ENCODE measurements at places on chromosomes 12 and 14.

GRCh38 chr14:64550621-64551333 lies 1.0 kb downstream of the PPP1R36 start:
- no peak for DNase-seq

- no peak for DNase-seq
Measured at GRCh38 chr14:95483309-95484165, 32.9 kb downstream of the SYNE3 start.

DNA sequence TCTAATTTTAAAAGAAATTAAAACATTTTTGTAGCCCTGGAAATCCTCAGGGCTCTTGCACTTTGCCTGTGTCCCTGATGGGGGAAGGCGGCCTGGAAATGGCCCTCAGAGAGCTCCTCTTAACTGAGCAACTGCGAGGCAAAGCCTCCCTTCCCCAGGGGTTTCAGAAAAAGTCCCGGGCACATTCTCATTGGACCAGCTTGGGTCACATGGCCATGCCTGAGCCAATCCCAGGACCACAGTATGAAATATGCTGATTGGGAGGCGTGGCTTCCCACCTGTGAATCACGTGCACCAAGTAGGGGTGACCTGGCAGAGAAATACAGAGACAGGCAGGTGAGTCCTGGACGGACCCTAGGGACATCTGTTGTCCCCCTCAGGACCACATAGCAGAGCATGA lies 90.4 kb upstream of the SFSWAP start:
- DNase-seq: no peak

- DNase-seq: no peak
Measured at GRCh38 chr14:90302529-90303303, 29.0 kb downstream of the NRDE2 start.

GRCh38 chr12:61272441-61272840 lies 987.8 kb upstream of the USP15 start:
- DNase-seq: no peak

DNA sequence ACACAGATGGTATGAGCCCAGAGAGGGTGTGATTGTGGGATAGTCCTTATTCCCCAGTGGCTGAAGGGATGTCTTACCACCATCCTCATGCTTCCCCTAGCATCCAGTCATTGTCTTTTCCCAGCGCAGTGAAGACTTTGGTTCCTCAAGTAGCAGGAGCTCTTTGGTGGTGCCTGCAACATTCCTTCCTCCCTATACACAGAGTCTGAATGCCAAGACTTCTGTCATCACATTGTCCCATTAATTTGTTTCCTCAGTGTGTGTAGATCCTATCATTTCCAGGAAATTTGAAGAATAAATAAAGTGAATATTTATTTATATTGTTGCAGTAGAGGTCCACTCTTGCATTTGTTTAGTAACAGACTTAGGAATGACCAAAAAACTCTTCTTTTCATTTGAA lies 147.2 kb downstream of the DACT1 start:
- no peak for DNase-seq

DNA sequence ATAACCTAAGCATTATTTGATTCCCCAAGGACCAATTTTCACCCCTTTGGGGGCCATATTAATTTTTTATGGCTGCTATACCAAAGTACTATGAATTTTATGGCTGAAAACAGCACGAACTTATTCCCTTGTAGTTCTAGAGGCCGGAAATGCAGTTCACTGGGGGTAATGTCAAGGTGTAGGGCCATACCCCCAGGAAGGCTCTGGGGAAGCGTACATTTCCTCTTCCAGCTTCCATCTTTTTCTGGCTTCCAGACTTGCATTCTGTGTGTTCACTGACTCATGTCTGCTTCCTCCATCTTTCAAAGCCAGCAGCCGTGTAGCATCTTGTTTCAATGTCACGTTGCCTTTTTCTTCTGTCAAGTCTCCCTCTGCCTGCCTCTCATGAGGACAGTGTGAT lies 133.5 kb downstream of the BICD1 start:
- no peak for DNase-seq

DNA sequence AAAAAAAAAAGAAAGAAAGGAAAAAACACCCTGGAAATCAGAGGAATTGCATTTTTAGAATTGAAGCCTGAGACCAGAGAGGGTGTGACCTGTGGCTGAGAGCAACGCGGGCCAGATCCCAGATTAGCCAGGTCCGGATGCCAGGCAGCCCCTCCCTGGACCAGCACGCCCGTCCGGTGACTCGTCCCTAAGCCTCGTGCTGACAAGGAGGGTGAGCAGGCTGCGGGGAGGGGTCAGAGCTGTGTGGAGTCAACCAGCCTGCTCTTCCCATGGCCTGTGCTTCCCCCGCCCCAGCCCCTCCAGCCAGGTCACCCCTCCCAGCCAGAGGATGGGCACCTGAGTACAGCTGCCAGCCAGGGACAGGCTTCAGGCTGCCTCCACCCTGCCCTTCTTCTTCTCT lies 4.2 kb upstream of the KLC1 start:
- peak; percentile 90 for DNase-seq

- no peak for DNase-seq
Measured at GRCh38 chr14:54709444-54709843, 142.5 kb downstream of the SAMD4A start.

GRCh38 chr14:72678356-72678755 lies 215.5 kb downstream of the DPF3 start:
- DNase-seq: no peak

- DNase-seq: peak; percentile 49
Measured at GRCh38 chr14:94673071-94673470, 60.9 kb downstream of the SERPINA3 start.

DNA sequence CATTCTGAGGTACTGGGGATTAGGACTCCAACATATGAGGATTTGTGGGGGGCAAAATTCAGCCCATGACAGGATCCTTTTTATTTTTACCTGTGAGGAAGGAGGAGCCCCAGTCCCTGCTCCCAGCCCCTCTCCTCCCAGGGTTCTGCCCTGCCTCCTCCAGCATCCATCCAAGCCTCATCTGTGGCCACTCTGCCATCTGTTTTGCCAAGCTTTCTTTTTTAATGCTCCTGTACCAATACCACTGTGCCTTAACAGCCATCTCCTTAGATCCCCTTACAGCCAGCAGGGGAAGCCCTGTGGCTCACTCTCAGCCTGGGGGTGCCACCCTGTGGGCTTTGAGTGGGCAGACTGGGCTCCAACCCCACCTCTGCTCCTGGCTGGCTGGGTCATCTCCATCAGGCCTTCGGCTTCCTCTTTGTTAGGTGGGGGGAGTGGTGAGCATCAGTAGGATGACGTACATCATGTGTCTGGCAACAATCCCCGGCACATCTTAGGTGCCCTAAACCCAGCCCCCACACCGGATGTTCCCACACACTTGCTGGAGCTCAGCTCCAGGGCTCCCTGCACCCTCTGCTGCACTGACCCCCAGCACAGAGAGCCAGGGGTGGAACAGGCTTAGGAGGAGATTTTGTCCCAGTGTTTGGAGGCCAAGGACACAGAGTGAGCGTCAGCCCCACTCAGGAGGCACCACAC lies 40.2 kb downstream of the CYP46A1 start:
- peak; percentile 75 for DNase-seq

DNA sequence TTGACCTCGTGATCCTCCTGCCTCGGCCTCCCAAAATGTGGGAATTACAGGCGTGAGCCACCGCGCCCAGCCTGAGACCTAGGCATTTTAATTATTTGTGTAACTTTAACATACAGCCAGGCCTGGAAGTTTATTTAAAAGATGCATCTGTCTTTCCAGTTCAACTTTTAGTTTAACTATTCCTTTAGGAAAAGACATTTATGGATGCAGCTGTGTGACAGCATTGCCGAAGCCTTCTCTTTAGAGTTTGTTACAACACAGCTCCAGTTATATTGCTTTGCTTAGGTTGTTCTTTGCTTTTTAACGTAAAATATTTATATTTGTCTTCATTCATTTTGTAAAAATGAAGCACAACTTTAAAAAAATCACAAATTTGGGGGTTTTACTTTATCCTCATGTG lies 67.0 kb downstream of the DIP2B start:
- no peak for DNase-seq

- DNase-seq: no peak
Measured at GRCh38 chr14:87935886-87936285, 57.1 kb downstream of the GALC start.

DNA sequence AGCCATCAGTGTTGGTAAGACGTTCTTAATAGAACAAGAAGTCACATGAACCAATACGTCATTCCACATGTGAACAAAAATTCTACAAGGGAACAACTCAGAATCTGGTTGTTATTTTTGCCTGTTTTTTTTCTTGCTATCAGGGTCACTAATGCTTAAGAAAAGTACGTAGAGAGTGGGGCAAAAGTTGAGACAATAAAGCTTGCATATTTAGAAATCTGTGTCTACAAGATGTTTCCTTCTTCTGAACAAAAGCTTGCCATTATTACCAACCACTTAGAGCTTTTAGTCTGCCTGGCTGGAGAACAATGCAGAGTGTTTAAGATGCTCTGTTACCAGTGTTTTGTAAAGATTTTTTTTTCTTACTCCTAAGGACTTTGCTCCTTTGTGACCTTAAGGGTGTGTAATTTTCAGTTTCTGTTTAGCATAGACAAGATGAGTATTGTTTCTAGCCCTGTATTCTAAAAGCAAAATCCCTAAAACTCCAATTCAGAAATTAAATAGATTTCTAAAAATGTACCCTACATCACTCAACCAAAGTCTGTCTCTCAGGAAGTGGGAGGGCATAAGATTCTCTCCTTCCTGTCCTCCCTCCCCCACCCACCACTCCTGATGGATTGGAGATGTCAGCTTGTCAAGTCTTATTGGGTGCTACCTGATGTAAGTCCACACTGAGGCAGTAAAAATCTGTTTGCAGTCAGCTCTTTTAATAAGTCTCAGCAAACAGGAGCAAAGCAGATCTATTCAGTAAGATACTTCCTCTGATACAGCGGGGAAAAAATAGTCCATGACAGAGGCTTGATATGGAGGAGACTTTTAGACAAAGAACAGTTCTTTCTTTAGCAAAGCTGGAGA lies 267.6 kb downstream of the GRIN2B start:
- DNase-seq: no peak

DNA sequence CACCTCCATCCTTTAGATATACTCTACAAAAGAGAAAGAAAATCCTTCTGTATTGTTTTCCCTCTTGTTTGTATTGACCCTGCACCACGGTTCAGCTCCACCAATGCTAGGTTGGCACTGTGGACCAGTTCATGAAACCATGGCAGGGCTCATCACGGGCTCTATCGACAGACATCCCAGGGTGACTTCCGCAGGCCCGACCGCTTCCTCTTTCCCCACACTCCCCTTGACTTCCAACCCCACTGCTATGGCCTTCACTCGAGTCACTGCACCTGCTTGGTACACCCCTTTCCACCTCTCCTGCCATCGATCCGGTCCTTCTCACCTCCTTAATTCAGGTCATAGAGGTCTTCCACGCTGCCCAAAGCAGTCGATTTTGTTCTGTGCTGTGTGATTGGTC lies 21.2 kb upstream of the AKAP5 start:
- no peak for DNase-seq

GRCh38 chr12:75550401-75551240 lies 39.2 kb upstream of the KRR1 start:
- DNase-seq: no peak

DNA sequence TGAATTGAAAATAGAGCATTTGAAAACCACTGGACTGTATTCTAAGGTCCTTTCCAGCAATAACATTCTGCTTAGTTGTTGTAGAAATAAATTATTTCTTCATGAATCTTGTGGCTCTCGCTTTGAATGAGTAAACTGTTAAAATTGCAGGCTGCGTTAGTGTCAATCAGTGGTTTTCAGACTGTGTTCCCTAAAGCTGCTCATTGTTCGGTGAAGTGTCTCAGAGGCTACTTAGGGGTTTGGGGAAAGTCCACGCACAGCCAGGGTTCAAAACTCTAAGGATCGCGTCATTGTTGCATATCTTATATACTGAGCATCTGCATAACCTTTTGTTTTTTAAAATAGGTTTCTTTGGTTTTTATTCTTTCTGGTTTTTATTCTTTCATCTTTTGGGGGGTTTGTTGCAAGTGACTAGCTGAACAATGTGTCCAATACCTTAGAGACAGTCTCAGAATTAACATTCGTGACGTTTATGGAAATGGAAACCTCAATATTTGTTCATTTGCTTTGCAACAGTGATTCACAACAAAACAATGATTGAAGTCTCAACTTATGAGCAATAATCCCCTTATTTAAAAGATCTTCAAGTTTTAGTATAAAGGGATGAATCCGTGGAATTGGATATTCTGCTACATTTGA lies 108.1 kb downstream of the TTLL5 start:
- DNase-seq: no peak

DNA sequence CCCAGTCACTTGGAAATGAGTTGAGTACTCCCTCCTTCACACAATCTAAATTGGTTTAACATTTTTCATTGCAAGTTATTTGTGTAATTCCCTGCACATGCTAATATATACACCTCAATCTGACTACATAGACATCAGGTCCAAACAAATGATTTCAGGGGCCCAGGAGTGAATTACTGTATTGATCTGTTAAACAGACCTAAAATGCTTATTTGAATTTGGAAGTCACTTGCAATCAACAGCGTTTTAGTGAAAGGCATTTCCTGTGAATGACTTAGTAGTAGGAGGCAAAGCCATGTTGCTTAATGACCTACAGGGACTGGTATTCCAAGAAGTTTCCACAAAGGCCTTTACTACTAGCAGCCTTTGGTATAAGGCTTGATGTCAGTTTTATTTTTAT lies 22.6 kb upstream of the SLC15A5 start:
- DNase-seq: no peak

- no peak for DNase-seq
Measured at GRCh38 chr14:45290547-45290946, 37.5 kb upstream of the MIS18BP1 start.

DNA sequence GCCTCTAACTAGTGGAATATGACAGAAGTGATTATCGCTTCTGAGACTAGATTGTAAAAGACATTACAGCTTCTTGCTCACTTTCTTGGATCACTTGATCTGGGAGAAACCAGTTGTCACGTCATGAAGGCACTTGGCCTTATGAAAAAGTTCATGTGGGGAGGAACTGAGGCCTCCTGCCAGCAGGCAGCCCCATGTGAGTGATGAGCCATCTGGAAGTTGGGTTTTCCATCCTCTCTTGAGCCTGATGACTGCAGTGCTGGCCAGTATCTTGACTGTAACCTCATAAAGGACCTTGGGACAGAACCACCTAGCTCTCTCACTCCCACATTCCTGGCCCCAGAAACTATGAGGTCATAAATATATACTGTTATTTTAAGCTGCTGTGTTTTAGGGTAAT lies 28.0 kb downstream of the TTLL5 start:
- DNase-seq: no peak

DNA sequence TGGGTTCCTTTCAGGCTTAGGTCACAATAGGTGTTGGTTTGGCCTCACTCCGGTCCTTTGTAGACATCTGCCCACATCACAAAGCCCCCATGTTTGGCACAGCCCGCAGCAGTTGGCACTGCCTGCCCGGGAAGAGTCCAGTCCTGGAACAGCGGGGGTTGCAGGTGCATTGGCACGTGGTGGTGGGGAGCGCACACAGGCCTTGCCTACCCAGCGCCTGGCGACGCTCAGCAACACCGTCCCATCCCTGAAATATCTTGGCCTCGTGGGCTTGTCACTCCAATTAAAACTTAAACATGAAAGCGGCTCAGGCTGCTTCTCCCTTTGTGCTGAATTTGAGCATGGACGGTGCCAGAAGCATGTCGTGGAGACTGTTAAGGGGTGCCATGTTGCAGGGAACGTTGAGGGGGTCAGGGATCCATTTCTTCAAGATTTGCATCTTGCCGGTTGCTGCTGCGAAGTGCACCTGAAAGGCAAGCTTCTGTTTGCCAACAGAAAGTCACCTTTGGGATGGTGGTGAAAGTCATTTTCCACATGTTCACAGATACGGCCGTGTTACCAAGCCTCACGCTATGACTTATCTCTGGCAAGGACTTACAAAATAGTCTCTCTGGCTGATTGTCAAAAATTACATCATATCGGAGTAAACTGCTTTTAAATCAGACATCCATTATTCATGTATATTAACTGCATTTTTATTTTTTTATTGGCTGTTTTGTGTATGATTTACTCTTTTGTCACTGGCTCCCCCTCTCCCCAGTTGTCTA lies 91.5 kb downstream of the FBXW8 start:
- DNase-seq: no peak
